ENCODE measurements at places on chromosomes 3 and 15.

- DNase-seq, result no peak
Measured at GRCh38 chr3:64440498-64440897, 215.2 kb upstream of the PRICKLE2 start.

DNA sequence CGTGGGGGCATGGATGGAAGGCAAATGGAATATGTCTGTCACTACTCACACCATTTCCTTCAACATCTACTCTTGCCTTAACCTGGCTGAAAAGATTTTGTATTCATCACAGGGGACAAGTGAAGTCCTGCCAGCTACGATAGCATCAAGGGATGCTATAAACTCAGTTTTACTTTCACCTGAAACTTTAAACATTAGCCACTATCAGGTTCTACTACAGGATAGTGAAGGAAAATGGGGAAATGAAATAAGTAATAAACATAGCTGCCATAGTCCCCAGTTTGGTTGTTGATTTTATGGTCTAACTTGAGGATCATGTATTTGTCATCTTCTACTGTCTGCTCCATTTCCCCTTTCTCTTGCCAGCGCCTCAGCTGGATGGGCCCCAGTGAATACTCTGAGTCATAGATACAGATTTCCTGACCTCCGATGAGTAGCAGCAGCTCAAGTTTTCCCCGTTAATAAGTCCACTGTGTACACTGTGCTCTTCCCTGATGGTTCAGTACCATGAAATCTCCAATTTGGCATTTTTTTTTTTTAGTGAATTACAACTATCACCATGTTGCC lies 338.2 kb upstream of the SLCO3A1 start:
- peak; percentile 36 for DNase-seq

GRCh38 chr3:127729556-127730056 lies 56.9 kb downstream of the ABTB1 start:
- DNase-seq, result no peak

DNA sequence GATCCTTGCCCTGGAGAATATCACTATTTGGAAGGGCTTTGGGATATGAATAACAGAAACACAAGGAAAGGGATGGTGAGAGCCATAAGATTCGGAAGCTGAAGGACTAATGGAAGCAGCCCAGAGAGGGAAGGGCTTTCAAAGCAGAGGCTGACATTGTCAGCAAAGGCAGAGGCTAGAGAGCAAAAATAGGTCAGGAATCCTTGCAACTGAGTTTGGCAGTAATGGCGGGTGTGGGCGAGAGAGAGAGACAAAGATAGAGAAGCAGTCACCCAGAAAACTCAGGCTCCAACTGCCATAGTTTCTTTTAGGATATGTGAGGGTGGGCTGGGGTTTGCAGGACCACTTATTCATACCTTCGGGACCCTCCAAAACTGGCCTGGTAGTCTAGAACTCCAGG lies 248.6 kb downstream of the OPA1 start:
- DNase-seq, result no peak

DNA sequence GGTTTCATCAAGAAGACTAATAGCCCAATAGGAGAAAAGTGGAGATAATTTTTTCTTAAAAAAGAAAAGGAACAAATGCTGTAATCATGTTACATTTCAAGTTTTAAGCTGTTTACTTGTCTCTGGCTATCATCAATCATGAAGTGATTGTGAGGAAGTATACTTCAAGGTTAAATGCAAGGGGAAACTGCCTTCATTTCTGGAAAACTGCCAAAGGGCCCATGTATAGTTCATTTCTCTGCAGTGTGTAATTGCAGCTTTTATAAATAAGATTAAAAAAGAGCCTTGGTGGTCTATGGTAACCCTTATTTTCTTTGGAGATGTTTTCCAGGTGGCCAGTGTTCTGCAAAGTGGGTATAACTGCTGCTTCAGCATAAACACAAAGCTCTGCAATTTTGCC lies 101.9 kb downstream of the GRM7 start:
- no peak for DNase-seq

DNA sequence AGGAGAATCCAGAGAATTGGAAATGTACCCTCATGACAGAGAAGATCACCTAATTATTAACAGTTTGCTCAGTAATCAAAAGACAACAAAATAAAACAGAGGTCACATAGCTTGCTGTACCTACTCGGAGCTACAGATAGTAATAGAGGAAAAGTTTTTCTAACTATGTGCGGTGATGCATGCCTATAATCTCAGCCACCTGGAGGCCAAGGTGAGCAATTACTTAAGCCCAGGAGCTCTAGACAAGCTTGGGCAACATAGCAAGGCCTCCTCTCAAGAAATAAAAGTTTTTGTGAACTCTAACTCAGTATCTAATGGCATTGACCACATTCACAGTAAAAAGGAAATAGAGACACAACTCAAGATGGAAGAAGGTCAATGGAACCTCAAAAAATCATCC lies 243.6 kb downstream of the ATP8B4 start:
- no peak for DNase-seq

DNA sequence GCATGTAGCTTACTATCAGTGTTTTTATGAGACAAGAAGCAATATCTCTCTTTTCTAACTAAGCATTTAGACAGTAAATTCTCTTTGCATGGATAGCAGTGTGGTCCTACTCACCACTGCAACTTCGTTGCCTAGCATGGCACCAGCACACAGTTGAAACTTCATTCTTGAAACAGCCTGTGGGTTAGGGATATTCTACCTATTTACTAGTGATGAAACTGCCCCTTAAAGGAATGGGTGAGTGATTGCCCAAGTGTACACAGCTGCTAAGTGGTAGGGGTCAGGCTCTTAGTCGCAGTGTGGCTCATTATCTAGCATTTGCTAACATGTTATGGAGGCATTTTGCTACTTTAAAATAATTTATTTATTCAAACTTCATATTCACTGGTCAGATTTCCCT lies 78.4 kb downstream of the CHL1 start:
- no peak for DNase-seq

GRCh38 chr3:143367171-143367570 lies 247.6 kb downstream of the CHST2 start:
- no peak for DNase-seq

- DNase-seq, result no peak
Measured at GRCh38 chr3:172953571-172953970, 187.5 kb downstream of the SPATA16 start.

DNA sequence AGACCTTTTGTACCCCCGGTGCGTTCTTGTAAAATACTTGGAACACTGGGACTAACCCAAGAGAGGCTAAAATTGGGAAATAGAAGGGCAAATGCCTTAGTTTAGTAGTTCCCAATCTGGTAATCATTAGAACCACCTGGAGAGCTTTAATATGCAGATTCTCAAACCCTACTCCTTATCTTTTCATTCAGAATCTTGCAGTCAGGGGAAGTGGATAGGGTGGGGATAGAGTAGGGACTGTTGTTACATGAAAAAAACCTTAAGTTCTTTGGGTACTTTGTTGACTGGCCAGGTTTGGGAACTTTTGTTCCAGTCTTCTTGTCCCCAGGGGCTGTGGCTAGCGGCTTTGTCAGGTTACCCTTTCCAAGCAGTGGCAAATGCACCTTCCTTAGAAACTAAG lies 15.9 kb downstream of the MAPKBP1 start:
- DNase-seq, result no peak

DNA sequence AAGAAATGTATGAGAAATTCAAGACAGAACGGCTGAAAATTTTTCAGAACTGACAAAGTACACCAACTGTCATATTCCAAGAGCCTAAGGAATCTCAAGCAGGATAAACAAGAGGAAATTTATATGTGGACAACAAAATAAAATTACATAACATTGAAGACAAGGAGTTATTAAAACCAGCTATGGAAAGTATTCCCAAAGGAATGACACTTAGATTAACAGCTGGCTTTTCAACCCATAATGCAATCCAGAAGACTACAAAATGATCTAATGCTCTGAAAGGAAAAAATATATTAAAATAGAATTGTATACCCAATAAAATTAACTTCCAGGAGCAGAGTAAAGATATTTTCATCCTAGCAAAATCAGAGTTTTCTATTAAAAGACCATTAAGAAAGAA lies 132.2 kb upstream of the BNIP2 start:
- no peak for DNase-seq

- no peak for DNase-seq
Measured at GRCh38 chr15:88493844-88494243, 26.3 kb downstream of the MRPS11 start.

GRCh38 chr15:70259028-70259424 lies 161.3 kb upstream of the TLE3 start:
- no peak for DNase-seq

- DNase-seq, result no peak
Measured at GRCh38 chr15:60017538-60018520, 13.7 kb downstream of the FOXB1 start.

- no peak for DNase-seq
Measured at GRCh38 chr3:60909526-60909925, 341.7 kb downstream of the FHIT start.

DNA sequence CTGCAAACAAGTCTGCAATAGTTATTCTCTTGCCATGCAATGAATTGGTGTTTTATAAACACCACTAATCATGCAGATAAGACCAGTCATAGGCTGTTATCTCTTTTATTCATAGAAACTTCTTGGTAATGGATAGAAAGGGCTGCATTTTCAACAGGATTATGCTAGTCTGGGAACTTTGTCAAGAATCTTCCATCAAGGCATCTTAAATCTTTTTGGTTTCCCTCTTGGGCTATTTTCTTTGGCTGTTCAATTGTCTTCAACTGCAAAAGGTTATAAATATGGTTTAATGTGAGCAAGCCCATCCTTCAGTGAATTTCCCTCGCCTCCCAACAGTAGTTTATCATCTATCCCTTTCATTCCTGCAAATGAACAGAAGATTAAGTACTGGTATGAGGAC lies 59.0 kb upstream of the MINAR1 start:
- DNase-seq, result no peak

DNA sequence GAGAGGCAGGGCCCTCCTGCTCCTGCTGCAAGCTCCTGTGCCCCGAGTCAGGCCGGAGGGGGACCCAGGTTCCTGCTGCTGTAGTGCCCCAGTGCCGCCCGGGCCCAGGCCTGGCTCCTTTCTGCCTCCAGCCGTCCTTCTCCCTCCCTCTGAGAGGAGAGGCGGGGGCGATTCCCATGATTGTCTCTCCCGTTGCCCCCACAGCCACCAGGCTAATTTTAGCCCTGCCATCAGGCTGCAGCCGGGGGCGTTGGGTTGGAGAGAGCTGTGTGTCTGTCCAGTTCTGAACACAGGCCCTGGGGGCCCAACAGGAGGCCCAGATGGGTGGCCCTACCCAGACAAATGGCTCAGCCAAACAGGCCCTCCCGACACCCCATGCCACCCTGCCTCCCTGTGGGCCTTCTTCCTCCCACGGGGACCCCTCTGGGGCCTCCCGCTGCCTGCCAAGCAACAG lies 214.8 kb downstream of the TBC1D2B start:
- no peak for DNase-seq

DNA sequence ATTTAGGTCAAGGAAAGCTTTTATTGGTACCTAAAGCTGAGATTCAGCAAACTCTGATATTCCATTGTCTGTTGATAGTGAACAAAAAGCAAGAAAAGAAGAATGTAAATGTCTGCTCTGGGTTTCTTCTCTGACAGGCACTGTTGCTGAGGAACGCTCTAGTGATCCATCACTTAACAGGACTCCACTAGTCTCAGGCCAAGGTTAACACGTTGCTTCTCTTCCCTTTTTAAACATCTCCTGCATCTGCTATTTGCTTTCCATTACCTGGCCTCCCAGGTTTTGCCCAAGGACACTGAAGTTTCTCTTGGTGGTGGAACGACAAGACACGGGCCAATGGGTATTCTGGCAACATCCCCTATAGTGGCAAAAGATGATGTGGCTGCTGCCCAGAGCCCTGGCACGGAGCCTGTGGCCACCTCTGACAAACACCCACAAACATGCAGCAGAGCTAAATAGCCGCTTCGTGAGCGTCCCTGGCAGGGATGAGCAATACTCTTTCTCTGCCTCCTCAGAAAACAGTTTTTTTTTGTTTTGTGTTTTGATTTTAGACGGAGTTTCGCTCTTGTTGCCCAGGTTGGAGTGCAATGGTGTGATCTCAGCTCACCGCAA lies 97.8 kb upstream of the AKAP13 start:
- peak; percentile 9 for DNase-seq

- no peak for DNase-seq
Measured at GRCh38 chr3:23985747-23986544, 40.9 kb downstream of the NR1D2 start.

- no peak for DNase-seq
Measured at GRCh38 chr3:82354228-82354627, 592.8 kb upstream of the GBE1 start.

DNA sequence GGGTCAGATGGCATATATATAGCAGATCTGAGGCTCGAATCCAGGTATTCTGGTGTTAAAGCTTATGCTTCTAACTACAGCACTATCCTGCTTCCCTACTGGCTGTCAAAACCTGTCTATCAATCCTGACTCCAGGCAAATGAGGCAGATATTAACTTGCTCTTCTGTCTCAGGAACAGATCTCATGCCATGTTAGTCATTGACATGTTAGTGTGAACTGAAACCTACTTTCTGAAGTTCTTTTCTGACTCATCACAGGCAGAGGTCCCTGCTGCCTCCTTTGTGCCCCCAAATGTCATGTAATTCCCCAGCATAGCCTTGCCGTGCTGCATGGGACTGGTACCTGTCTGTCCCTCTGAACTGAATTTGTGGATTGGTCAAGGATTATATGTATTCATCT lies 125.0 kb upstream of the SMAD3 start:
- no peak for DNase-seq

DNA sequence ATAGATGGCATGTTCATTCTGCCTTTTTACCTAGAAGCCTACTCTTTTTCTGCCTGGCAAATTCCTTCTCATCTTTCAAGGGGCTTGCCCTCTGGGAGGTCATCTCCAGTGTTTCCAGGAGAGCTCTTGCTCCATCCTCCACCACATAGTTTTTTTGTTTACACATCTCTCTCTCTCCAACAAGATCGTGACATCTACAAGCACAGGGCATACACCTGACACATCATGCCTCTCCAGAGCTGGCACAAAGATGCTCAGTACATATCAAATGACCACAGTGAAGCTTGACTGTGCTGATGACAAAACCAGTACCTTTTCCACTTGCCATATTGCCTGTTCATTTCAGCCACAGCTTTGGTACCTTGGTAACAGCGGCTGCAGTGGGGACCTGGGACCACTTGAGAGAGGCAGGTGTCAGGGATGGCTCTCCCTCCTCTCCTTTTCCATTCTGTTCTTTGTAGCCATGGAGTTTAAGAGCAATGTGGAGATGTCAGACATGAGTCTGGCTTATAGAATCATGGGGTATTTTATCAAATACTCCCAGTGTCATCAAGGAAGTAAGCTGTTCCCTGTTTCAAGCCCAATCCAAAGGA lies 15.4 kb downstream of the ALPK3 start:
- no peak for DNase-seq

DNA sequence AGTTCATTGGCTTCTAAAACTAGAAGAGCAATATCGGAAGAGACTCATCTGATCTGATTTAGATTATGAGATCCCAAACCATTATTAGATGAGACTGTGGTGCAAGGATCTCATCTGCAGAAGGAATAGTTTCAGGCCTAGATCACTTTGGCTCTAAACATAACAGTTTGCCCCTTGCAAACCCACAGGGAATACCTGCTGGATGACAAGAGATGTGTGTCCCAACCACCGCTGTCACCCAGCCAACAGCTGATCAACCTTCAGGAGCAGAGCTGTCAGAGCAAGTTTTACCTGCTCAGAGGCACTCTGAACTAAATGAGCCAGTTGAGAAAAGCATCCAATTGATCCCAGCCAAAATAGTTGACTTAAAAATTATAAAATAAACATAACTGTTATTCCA lies 64.0 kb upstream of the ST3GAL6 start:
- no peak for DNase-seq

Measured in BJ (cell line).